ENCODE measurements at places on chromosomes 5 and 9.
A peak's percentile ranks its signal among the peaks of the same experiment; 100 is the strongest.

- DNase-seq, result no peak
Measured at GRCh38 chr5:6731465-6732237, 18.4 kb downstream of the TENT4A start.

DNA sequence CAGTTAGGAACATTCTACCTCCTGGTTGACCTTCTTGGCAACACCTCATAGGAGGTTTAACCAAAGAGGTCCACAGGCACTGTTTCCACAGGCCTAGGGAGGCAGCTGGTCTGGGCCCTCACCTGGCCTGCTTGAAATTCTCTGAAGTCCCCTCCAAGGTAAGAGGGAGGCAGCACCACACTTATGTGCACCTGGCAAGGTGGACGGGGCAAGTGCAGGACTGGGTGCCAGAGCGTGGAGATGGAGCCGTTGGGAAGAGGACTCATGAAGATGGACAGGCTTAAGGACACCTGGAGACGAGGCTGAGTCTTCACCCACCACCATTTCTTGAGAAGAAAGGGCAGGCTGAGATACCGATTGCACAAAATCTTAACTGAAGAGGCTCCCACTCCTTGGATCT lies 6.6 kb upstream of the BARHL1 start:
- no peak for DNase-seq

DNA sequence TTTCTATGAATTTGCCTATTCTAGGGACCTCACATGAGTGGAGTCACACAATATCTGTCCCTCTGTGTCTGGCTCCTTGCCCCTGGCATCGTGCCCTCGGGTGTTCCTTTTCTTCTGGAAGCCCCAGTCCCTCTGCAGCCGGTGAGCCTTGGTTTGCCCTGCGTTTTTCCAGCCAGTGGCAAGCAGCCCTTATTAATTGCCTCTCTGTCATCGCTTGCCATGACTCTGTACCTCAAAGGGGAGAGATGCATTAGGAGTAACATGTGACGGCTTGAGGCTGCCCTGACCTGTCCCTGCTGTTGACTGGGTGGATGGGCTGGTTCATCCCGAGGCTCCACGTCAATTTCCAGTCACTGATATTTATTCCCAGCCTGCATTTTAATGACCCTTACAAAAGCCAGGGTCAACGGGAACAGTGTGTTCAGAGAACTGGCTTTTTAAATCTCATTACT lies 87.3 kb downstream of the CFAP90 start:
- DNase-seq, result no peak

GRCh38 chr5:123906698-123907295 lies 394.8 kb downstream of the CSNK1G3 start:
- DNase-seq, result no peak

GRCh38 chr9:9478741-9479140 lies 1134.1 kb downstream of the PTPRD start:
- no peak for DNase-seq

- DNase-seq, result peak; percentile 72
Measured at GRCh38 chr9:121550569-121551512, 51.2 kb upstream of the GGTA1 start.

GRCh38 chr9:21995666-21996398 lies 1.2 kb downstream of the CDKN2B-AS1 start:
- no peak for DNase-seq

DNA sequence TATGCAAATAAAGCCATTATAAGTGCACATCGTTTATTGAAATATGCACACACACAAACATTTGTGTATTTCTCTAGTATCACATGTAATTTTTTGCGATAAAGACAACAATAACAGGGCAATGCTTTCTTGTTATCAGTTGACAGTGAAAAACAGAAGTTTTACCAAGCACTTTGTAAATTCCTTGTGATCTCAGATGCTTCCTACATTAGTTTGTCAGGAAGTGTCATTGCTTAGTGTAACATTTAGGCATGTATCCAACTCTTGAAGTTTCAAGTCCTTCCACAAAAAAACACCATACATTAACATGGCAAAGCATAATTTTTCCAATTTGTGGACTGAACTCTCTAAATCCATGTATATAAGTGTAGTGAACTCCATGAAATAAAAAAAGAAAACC lies 46.4 kb downstream of the MOCS2 start:
- DNase-seq, result no peak

DNA sequence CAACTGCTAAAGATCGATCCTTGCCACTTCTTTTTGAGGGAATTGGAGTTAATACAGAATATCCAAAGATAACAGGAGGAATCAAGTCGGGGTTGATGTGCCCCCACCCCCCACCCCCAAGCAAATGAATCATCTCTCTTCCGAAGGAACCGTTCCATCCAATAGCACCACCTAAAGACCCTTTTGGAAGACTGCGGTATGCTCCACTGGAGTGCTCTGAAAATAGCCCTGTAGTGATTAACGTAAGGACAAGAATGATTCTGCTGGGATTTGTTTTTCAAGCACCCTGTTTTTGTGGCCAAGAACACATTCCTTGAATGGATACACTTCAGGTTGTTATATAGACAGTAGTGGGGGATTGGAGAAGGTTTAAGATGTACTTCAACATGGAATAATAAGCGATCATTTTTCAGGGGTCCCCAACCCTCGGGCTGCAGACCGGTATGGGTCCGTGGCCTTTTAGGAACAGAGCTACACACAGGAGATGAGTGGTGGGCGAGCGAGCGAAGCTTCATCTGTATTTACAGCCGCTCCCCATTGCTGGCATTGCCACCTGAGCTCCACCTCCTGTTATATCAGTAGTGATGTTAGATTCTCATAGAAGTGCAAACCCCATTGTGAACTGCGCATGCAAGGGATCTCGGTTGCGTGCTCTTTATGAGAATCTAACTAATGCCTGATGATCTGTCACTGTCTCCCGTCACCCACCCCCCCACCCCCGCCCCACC lies 44.5 kb upstream of the TMEM252 start:
- DNase-seq, result no peak

- no peak for DNase-seq
Measured at GRCh38 chr9:105187781-105188180, 56.7 kb upstream of the SLC44A1 start.

- no peak for DNase-seq
Measured at GRCh38 chr5:123090661-123091297, 1.7 kb downstream of the PRDM6 start.

DNA sequence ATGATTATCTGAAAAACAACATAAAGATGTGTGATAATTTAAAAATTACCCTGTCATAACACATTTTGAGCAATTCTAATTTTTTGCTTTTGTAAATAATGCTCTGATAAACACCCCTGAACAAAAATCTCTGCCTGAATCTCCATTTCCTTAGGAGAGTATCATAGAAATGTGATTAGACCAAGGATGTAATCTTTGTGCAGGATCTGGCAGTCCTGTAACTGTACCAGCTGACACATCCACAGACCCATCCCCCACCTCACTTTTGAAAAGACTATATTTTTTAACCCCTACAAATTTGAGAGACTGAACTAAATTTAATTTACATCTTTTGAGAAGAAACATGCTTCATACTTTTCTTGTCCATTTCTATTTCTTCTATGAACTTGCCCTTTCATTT lies 101.7 kb downstream of the GNAQ start:
- DNase-seq, result no peak

DNA sequence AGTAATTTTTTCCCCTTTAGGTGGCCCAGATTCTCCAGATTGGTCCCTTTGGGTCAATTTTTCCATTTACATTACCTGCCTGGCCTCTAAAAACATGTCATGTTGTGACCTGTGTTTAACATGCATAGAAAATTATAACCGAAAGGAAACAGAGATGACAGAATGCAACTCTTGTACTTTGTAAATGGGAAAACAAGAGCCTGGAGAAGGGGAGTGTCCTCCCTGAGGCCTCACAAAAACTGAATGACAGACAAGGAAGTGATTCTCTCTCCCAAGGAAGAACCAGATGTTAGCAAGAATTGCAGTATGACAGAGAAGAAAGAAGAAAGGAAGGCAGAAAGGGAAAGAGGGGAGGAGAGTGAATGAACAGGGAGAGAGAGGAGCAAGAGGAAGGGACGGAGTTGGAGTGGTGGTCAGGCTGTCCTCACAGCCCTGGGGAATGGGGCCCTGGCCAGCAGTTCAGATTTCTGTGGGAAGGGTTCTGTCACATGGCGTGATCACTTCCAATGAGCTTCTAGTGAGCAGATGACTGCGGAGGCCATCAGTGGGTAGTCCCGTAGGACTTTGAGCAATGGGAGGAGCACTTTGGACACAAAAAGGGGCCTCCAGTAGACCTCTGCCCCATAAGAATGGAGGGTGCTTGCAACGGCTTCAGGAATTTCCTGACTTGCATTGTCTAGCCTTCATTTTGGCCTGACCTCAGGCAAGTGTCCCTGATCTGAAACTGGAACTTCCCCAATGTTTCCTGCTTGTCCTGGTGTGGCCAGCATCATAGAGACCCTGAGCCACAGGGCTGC lies 31.6 kb downstream of the ABLIM3 start:
- no peak for DNase-seq

- no peak for DNase-seq
Measured at GRCh38 chr5:56350597-56351170, 117.6 kb upstream of the ANKRD55 start.

DNA sequence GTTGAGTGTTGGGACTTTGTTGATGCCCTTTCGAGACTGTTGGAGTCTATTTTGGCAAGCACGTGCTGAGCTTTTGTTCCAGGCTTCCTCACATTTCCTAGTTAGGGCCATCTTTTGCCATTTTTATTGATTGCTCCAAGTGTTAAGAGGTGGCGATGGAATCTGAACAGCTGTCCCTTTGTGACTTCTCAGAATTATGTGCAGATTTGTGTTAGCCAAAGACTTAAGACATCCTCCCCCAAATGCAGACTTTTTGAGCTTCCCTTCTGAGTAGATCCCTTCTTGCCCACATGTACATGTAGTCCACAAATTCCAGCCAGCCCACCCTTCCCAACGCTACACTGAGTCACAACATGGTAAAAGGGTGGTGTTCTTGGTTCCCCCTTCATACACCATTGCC lies 59.2 kb downstream of the SPIN1 start:
- DNase-seq, result no peak

DNA sequence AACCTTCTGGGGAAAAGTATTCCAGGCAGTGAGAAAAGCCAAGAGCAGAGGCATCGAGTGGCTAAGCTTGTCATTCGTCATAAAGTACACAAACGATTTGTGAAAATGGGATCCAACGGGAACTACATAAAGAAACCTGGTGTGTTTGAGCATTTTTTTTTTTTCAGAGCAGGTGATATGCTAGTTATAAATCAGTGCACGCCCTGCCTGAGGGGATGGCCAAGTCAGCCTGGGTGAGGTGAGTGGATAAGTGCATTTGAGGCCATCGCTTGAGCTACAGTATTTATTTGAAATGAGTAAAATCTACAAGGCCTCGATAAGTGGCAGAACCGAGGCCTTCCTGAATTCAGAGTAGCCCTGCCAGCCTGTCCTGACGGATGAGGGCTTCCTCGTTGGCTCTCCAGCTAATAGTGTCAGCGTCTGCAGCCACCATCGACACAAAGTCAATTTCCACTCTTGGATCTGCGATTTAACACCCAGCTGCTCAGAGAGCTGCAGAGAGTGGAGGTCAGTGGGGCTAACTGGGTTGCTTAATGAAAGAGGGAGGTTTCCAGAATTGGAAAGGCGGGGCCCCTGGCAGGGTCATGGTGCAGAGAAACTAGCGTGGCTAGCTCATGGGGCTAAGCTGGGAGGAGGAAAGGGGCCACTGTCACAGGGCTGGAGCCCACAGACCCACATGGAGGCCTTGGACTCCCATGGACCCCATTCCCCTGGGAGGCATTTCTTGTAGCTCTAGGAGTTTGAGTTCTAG lies 27.3 kb downstream of the PPARGC1B start:
- no peak for DNase-seq

DNA sequence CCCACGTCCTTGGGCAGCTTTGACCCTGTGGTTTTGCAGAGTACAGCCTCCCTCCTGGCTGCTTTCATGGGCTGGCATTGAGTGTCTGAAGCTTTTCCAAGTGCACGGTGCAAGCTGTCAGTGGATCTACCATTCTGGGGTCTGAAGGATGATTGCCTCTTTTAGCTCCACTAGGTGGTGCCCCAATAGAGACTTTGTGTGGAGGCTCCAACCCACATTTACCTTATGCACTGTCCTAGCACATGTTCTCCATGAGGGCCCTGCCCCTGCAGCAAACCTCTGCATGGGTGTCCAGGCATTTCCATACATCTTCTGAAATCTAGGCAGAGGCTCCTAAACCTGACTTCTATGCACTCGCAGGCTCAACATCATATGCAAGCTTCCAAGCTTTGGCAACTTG lies 644.2 kb upstream of the CDH9 start:
- DNase-seq, result no peak

DNA sequence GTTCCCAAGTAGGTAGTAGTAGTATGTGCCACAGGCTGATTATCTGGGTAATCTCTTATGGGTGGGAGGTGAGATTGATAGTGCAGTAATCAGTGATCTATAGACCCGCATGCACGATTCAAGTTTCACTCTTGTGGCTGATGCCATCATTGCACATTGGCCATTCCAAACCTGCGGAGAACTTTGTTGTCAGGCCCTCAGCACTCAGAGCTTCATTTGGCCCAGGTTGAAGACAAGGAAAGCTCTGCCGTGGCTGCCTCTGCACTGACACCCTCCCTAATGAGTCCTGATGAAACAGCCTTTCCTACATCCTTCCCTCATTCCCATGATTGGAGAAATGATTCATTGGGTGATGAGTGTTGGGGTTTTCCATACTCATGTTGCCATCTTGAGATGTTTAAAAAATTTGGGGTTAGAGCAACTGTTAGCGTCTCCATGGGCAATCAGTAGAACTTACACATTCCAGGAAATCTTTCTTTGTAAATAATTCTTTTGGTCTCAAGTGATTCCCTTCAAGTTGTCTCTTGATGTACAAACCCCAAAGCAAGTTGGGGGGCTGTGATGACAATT lies 22.9 kb downstream of the PROP1 start:
- DNase-seq, result no peak

DNA sequence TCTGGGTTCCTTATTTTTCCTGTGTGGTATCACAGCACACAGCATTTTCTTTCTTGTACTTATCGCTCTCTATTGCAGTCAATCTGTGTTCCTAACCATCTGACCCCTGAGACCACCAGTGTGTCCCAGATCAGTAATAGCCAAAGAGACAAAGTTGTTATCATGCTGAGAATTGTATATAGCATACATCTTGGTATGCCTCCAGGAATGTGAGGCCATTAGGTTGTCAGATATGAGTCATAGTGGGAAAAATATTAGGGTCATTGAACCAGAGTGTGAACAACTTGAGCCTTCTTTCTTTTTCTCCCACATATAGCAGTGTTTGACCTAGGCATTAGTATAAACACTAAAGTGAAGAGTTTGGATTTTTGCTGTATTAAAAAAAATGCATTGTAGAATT lies 106.3 kb downstream of the NDUFAF2 start:
- DNase-seq, result no peak

- peak; percentile 91 for DNase-seq
Measured at GRCh38 chr9:136109351-136110081, 9.2 kb downstream of the TMEM250 start.

DNA sequence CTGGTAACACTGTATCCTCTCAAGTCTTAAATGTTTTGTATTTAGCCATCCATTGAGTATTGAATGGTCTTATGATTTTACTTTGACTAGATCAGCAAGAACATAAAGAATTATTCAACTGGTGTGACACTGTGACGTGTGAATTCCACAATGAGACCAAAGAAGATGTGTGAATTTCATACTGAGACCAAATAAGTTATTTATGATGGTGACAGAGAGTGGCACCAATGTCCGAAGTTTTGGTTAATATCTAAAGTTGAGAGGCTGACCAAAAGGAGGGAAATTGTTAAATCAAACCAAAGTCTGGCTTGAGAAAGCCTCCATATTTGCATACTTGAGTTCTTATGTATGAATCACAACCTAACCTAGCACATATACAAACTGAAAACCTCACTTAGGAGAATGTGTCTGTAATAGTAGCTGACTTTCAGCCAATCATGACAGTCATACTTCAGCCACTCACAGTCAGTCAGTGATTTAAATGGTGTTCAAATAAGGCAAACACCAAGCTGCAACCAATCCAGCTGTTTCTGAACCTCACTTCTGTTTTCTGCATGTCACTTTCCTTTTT lies 31.5 kb upstream of the FAM170A start:
- no peak for DNase-seq
